ENCODE measurements at places on chromosomes 16 and 17.

DNA sequence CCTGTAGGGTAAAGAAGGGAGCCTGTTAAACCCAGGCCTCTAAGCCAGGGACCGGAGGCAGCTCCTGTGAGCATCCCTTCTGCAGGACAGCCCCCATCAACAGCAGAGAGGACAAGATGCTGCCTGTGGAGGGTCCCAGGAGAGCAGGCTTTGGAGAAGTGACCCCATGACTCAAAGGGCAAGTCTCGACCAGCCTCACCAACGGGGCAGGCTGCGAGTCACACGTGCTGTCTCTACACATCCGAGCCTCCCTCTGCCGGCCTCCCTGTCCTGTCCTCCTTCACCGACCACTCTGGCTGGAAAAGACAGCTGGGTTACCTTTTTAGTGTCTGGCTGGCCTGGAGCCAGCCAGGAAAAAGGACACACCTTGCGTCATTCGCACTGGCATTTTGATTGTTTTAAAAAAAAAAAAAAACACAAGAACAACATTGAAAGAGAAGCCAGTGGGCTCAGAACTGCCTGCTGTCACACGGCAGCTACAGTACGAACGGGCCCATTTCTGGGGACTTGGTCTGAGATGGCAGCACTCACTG lies 74.5 kb upstream of the RCVRN start:
- no peak for DNase-seq

GRCh38 chr17:19418251-19418992 lies 7.4 kb downstream of the RNF112 start:
- no peak for DNase-seq

- no peak for DNase-seq
These were observed 97.5 kb upstream of the ASIC2 start for GRCh38 chr17:33390479-33391176.

DNA sequence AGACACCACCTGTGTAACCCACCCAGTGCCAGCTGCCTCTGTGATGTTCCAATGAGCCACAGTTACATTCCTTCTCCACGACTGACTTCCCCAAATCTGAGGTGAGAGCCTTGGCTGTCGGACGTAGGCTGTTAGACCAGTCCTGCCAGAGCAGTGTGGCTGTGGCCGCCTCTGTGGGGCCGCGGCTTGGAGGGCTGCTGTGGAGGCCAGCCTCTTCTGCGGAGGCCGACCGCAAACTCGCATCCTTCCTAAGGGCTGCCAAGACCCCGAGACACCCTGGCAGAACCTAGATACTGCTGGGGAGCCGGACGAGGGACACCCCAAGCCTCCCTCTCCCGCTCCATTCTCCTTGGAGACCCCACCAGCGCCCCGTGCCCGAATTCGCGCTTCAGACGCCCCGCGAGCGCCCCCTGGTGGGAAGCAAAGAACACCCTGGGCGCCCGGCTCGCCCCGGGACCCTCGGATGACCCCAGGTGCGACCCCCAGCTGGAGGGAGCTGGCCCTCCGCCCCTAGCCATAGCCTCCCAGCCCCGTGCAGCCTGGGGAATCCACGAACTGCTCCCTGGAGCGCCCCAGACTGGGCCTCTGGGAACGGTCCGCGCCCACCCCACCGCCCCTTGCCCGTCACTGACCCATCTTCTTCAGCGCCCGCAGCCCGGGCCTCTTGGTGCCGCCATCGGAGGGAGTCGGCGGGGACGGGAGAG lies 547 bp downstream of the PLCD3 start:
- no peak for DNase-seq

DNA sequence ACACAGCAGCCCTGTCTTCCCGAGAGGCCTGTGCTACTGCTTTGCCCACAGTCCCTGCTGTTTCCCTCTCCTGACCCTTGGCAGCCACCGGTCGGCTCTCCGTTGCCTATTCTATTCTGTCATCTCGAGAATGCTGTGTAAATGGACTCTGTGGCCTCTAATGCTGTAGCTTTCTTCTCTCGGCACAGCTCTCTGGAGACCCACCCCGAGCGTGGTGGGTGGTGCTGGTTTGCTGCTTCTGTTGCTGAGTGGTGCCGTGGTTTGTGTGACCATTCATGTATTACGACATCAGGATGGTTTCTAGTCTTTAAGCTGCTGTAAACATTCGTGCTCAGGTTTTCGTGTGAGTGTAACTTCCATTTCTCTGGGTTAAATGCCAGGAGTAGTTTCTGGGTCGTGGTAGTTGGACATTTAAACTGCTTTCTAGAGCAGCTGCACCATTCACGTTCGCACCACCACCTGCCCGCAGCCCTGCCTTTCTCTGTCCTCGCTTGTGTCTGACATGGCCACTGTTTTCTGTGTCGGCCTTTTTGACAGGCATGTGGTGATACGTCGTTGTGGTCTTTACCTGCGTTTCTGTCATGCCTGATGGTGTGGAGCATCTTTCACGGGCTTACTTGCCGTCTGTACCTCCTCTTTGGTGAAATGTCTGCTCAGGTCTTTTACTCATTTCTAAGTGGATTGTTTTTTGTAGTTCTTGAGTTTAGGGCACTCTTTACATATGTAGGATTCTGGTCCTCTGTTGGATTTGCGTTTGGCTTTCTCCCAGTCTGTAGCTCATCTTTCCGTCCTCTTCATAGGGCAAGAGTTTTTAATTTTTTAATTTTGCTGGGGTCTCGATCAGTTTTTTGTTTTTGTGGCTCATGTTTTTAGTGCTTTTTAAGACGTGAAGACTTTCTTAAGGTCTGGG lies 47.7 kb upstream of the ZNF750 start:
- DNase-seq, result no peak

- no peak for DNase-seq
These were observed 33.9 kb downstream of the PDIA2 start for GRCh38 chr16:316741-317464.

DNA sequence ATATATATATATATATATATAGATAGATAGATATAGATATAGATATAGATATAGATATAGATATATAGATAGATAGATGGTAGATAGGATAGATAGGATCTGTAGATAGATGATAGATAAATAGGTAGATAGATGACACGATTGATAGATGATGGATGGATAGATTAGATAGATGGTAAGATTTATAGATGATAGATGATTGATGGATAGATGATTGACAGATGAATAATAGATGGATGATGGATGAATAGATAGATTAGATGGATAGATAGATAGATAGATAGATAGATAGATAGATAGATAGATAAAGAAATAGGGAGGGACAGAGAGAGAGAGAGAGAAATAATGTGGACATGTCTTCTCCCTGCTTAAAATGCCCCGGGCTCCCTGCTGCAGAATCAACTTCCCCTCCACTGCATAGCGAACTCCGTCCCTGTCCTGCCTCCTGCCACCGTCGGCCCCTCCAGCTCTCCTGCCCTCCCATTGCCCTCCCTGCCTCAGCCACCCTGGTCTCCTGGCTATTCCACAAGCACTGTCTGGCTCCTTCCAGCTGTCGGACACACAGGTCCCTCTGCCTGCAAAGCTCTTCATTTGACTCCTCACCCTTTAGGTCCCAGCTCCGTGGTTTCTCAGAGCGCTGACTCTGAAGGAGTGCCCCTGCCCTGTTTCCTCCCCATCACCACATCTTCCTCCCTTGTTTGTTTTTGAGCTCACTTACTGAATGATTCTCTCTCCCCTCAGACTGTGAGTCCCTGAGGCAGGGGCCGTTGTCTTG lies 254.0 kb downstream of the KATNIP start:
- no peak for DNase-seq

DNA sequence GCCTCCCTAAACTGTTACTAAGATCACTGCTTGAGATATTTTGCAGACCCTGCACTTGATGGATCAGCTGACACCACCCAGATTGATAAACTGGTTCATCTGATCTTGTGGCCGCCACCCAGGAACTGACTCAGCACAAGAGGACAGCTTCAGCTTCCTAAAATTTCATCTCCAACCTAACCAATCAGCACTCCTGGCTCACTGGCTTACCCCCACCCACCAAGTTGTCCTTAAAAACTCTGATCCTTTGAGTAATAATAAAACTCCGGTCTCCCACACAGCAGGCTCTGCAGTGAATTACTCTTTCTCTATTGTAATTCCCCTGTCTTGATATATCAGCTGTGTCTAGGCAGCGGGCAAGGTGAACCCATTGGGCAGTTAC lies 174.8 kb downstream of the UTP18 start:
- DNase-seq, result no peak

DNA sequence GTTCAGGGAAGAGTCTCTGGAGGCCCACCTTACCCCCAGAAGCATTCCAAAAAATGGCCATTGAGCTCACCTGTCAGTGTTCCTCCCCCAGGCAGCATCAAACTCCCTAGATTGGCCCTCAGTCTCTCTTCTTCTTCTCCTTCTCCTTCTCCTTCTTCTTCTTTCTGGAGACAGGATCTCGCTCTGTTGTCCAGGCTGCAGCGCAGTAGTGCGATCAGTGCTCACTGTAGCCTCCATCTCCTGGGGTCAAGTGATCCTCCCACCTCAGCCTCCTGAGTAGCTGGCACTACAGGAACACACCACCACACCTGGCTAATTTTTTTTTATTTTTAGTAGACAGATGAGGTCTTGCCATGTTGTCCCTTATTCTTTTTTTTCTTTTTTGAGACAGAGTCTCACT lies 16.4 kb upstream of the WNT3 start:
- DNase-seq, result no peak

GRCh38 chr17:69912805-69913204 lies 162.2 kb upstream of the KCNJ16 start:
- no peak for DNase-seq

DNA sequence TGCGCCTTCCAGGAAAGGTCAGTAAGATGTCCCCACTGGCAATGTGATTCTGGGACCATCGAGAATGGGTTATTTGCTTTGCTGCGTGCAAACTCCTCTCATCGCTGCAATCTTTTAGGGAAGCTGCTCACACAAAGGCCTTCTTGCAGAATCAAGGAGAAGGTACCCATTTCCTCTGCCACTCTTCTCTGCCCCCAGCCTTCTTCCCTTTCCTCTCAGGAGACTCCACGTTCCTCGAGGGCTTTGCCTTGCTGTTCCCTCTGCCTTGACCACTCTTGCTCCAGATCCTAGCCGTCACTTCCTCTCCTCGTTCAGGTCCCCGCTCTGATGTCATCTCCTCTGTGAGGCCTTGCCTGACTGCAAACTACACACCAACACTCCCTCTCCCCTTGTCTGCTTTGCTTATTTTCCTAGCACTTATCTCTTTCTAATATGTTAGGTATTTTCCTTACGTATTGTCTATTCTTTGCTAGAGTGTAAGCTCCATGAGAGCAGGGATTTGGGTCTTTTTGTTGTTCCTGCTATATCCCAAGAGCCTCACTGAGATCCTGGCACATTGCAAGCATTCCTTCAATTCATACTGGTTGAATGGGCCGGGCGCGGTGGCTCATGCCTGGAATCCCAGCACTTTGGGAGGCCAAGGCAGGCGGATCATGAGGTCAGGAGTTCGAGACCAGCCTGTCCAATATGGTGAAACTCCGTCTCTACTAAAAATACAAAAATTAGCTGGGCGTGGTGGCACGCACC lies 5.3 kb upstream of the CRK start:
- no peak for DNase-seq

DNA sequence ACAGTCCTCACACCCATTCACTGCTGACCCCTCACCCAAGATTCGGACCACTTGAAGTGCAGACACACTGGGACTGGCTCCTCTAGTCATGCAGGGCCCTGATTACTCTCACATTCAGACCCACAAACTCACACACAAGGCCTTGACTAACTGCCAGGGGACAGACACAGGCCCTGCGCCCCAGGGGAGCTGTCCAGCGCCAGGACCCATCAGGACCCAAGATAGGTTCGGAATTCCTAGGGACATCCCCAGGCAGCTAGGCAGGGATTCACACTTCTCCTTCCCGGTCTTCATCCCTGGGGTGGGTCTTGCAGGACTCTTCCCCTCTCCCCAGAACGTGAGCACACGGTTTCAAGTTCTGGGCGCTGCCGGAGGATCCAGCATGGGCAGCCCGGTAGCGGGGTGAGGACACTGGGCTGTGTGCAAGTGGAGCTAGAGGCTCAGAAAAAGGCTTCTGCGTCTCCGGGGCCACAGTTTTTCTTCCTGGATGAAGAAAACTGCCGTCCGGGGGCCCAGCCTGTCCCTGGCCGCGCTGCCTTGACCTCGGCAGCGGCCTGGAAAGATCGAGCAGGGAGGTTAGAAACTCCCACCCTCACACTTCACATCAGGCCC lies 1.6 kb downstream of the SEZ6 start:
- DNase-seq, result no peak

- no peak for DNase-seq
These were observed 28.1 kb downstream of the MYBBP1A start for GRCh38 chr17:4527134-4527533.

DNA sequence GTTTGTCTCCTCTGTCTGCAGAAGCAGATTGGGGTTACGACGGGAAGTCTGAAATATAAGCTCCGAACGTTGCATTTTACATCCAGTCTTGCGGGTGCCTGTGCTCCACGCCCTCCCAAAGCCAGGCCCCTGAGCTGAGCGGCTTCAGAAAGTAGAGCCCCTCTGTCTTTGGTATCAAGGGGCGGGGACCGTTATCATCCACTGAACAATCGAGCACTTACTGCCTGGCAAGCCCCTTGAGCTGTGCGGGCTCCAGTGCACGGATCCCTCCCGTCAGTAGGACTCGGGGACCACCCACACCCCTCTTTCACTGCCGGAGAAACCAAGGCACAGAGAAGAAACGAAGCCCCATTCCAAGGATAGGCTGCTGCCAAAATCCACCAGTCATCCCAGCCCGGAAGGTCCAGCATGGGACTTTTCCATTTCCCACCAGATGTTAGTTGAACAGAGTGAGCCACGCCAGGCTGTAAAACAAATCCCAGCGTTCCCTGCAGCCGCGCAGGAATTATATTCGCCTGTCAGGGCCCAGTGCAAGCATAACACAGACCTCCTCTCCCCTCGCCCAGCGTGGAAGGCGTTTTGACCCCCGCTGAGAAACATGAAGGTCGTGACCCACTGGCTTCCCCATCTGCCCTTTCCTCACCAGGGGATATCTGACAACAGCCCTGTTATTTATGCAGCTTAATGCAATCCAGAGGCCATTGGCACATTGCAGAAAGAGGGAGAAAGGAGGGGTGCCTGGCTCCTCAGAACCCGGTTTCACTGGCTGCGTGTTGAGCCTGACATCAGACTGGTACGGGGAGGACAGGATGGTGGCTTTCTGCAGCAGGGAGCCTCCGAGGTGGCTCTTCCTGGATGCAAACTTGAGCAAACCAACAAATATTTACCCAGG lies 212.2 kb upstream of the FOXF1 start:
- no peak for DNase-seq

GRCh38 chr16:72424757-72425156 lies 252.8 kb upstream of the PMFBP1 start:
- no peak for DNase-seq

Data from NCI-H1048 (cell line).